Stimulated activated CD8-positive, alpha-beta memory T cell treated with anti-CD3 and anti-CD28 coated beads, Interleukin-4, amount 100 ng/mL, for 1 hour (primary cell): ENCODE measurements at places on chromosomes 2 and 18.

- no peak for DNase-seq
Observed at GRCh38 chr18:75915941-75916623, 488.6 kb upstream of the SMIM21 start.

DNA sequence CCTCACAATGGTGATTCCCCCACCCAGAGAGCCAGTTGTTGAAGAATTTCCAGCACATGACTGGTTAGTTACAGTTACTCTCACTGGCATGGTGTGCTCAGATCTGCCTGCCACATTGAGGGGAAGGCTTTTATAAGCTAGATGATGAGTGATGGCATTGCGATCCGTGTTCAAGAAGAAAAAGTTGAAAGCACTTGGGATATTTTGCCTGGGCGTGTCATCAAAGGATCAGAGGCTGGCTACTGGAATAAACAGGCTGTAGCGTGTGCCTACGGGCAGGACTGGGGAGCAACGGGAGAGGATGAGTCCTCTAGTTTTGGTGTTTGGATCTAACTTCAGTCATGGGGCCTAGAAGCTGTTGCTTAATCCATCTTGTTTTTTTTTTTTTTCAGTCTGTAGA, 175.0 kb downstream of the SETBP1 start:
- no peak for DNase-seq

- DNase-seq: no peak
Observed at GRCh38 chr2:84959566-84960506, 11.1 kb upstream of the KCMF1 start.

DNA sequence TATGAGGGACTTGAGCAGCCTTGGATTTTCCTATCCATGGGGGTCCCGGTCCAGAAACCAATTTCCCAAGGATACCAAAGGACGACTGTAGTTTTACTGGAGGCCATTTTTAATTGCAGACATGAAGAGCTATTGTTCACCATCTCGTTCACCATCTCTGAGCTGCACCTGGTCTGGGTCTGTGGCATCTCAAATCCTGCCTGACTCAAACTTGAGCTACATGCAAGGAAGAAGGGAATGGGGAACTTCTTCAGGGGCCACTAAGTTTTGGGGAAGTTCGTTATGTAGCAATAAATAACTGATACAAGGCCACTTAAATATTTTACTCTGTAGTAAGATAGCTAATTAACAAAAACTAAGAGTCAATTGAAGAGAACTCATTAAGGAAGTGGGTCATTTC, 2.1 kb upstream of the SMCHD1 start:
- no peak for DNase-seq

GRCh38 chr2:8244639-8245038, 437.2 kb upstream of the ID2 start:
- no peak for DNase-seq

DNA sequence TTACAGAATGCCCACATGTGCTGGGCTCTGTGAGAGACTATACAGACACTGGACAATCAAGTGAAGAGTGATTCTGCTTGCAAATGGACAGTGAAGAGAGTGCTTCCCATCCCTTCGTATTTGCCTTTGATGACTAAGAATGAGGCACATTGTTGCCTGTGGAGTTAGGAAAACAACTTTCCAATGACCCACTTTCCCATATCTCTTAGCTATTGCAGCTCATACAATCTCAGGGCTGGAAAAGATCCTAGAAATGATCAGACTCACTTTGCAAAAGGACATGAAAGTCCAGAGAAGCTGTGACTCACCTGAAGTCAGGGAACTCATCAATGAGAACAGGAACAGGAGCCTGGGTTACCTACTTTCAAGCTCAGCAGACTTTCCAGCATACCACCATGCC, 440.5 kb upstream of the TCF4 start:
- DNase-seq: no peak

DNA sequence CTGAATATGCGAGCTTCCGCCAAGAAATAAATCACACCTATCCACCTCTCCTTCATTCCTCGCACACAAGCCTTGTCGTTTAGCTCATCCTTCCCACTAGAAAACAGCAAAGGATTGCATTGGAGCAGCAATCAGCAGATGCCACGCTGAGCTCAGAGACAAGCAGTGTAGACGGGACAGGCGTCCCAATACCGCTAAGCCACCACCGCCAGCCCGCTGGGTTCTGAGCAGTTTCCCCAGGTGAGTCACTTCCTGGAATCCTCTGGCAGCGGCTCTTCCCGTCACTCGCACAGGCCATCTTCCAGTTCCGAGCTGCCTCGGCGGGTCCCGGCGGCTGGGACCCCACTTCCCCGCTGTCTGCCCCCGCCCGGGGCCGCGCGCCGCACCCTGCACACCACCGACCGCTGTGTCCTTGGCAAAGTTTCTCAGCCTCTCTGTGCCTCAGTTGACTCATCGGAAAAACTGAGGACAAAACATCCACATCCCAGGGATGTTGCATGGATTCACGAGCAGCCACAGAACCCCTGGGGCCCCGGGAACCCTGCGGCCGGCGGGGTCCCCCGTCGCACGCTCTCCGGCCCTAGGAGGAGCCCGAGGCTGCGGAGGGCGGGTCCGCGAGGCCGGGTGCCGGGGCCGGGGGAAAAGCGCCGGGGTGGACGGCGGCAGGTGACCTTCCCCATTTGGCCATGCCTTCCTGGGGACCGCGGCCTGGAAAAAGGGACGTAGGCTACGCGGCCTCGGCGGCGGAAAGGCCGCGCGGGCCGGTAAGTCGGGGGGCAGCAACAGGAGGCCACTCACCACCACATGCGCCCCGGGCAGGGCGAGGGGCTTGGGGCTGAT, 573 bp downstream of the KDSR start:
- DNase-seq: peak; percentile 48

DNA sequence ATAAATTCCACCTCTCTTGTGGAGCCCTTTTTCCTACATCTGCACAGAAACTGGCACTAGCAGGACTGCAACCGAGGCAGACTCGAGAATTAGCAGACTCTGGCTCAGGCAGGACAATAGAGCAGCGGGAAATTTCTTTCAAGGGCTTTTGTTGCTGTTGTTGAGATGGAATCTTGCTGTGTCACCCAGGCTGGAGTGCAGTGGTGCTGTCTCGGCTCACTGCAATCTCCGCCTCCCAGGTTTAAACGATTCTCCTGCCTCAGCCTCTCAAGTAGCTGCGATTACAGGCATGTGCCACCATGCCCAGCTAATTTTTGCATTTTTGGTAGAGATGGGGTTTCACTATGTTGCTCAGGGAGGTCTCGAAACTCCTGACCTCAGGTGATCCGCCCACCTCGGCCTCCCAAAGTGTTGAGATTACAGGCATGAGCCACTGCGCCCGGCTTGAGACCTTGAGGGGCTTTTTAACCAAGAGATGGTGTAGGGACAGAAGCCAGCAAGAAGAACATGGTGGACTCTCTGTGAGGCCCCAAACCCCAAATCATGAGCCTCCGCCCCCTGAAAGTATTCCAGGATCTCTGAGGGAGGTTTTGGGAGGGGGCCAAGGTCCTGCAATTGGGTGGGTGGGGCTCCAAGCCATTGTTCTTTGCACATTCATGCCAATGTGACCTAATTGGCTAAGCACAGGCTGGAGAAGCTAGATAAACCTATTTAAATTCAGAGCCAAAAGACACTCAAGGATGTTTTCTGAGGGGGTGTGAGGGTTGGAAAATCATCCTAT, 68.4 kb upstream of the MSH2 start:
- no peak for DNase-seq

- DNase-seq: no peak
Observed at GRCh38 chr2:70785137-70785911, 5.1 kb downstream of the FIGLA start.

DNA sequence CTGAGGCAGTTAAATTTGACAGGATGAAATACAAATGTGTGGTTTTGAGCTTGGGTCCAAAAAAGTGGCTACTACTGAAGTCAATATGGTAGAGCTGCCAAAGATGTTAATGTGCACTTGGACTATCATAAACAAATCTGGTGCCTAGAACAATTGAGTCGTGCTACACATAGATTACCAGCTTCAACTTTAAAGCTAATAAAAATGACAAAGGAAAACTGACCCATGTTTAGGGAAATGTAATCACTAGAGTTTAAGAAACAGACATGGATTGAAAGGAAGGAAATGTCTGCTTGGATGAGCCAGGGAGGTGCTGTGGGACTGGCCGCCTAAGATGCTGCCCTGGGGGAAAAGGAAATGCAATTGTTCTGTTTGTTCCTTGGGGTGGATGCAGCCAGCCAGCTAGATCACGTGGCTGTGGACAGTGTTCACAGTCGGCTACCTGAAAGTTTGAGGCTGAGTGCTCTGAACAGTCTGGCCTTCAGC, 36.6 kb downstream of the CYB5A start:
- no peak for DNase-seq

DNA sequence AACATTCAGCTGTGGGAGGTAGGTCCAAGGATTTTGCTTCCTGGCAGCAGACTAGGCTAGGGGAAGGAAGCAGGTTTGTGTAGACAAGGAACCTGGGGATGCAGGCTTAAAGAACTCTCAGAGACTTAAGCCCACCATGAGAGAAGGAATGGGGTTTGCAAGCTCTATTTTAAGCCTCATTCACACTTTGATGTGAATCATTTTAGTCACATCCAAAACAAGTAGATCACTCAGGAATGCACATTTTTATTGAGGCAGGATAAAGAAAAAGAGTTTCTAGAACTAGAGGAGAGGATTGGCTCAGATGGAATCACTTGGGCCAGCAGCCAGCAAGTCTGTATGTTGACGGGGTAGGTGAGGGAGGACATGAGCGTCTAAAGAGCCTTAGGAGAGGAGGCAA, 3.3 kb upstream of the NAPG start:
- DNase-seq: no peak

DNA sequence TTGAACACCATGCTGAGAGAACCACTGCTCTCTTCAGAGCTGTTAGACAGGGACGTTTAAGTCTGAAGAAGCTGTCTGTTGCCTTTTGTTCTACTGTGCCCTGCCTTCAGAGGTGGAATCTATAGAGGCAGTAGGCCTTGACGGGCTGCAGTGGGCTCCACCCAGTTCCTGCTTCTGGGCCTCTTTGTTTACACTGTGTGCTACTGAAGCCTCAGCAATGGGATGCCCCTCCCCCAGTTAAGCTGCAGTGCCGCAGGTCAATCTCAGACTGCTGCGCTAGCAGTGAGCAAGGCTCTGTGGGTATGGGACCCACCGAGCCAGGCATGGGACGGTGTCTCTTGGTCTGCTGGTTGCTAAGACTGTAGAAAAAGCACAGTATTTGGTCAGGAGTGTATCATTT, 162.3 kb upstream of the NXPH2 start:
- DNase-seq: no peak

GRCh38 chr2:227204452-227204851, 40.0 kb downstream of the COL4A3 start:
- DNase-seq: no peak

- no peak for DNase-seq
Observed at GRCh38 chr2:67702284-67702683, 305.2 kb downstream of the ETAA1 start.

DNA sequence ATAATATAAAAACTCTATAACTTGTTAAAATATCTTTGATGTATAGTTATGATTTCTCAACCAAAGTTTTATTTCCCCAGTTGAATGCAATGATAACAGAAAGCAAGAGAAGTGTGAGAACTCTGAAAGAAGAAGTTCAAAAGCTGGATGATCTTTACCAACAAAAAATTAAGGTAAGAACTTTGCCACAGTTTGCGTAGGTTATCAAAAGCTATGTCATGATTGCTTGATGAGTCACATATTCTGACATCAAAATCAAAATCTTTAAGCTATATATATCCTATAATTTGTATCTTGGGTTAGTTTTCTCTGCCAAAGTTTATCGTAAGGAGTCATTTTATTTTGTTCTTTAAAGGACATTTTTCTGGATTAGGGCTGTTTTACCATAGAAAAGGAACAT, 35.0 kb downstream of the NDC80 start:
- DNase-seq: no peak

DNA sequence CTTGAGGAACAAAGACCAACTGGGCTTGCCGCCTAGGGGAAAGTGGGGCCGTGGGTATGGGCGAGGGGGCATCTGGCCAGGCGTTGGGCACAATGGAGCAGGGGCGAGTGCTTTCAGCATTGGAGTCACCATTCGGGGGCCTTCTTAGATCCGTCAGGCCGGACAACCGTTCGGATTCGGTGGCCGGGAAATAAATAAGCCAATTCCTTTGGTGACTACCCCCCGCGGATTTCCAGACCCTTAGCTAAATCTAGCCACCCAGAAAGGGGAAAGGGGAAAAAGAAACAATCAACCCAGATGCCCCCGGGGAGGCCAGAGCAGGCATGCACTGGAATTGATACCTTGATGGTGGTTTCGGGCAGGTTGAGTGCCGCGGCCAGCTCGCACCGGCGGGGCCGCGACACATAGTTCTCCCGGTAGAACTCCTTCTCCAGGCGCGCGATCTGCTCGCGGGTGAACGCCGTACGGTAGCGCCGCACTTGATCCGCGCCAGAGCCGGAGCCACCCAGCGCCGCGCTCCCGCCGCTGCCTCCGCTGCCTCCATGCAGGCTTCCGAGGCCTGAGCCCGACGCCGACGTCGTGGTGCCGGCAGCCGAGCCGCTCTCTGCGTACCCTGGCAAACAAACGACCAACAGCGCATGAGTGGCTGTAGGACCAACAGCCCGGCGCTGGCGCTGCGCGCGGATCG, 1.8 kb downstream of the EVX2 start:
- DNase-seq: no peak

- DNase-seq: no peak
Observed at GRCh38 chr2:198774576-198774975, 683.2 kb downstream of the SATB2 start.

DNA sequence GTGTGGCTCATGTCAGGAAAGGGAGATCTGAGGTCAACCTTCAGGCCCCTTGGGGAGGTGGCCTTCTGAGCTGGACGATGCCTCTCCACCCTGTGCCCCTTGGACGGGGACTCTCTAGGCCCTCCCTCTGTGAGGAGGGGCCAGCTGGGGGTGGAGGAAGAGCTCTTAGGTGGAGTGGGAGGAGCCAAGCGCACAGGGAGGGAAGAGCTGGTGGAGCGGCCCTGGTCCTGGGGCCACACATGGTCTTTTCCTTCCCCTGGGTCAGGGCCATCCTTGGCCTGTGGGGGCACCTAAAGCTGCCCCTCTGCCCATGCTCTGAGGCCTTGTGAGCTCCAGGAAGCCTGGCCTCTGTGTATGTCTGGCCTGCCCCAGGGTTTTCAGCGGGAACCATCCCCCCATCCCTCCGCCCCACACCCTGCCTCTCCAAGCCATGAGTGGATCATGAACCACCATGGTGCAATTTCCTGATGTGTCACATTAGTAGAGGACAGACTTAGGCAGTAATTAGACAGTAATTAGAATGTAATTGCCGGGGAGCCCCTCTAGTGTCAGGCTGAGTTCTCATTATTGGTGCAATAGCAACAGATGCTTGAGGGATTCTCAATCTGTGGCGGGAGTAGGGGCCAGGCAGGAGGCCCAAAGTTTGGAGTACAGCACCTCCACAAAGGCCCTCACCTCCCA, 63.0 kb downstream of the GLI2 start:
- no peak for DNase-seq
